Activated CD4-positive, alpha-beta T cell treated with anti-CD3 and anti-CD28 coated beads, Interleukin-2, amount 10 ng/mL, durations not matched to agents 24 days and 14 days (primary cell): ENCODE measurements at places on chromosomes 3 and 15.

- no peak for DNase-seq
These were observed 200.6 kb downstream of the GHSR start for GRCh38 chr3:172247525-172248274.

DNA sequence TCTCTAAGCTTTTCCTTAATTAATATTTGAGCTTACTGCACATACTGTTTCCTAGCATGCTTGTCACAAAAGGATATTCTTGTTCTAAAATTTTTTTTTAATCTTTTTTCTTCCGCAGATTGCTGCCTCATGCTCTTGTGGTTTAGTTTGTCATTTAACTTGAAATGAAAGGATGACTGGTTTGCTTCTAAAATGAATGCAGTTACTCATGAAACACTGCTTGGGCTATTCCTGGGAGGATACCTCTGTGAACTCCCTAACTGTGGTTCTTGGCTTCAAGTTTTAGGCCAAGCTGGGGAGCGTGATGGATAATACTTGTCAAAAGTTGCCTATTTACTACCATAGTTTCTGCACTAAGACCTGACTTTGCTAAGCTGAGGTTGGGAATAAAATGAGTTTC is 64.0 kb downstream of the USP13 start:
- DNase-seq = no peak

DNA sequence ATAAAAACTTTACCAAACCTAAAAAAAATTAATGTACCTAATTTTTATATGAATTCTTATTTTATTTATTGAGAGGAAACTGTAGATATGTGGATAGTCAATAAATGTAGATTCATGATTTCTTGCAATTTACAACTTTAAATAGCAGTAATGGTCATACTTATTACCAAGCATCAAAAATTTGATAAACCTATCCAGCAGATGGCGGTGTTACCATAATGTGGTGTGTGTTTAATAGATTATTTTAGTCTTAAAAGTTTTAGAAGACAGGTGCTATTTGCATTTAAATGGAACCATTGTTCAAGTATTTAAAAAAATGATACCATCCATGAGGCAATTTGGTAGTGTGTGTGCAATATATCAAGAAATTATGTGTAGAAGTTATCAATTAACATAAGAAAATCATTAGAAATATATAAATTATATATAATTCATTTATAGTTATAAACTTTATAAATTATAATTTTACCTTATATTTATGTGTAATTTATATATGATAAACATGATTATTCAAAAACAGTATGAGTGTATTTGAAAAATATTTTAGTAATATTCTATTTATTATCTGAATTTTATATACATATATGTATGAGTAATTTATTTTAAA is 176.0 kb upstream of the BCHE start:
- DNase-seq = no peak

DNA sequence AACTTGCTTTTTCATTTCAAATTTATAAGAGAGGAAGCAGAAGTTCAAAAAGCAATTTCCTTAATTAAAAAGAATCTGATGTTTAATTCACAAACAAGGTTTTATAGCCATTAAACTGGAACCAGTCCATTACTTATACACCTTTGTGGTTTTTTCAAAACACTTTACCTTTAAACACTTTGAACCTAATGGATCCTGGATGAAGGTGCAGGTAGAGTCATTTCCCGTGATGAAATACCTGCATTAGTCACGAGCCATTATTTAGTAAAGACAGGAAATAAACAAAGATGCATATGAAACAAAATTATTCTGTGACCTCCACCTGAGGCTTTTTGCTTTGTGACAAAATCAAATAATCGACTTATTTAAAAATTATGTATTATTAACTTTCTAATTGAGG is 341.7 kb upstream of the UBE2E2 start:
- DNase-seq = no peak

DNA sequence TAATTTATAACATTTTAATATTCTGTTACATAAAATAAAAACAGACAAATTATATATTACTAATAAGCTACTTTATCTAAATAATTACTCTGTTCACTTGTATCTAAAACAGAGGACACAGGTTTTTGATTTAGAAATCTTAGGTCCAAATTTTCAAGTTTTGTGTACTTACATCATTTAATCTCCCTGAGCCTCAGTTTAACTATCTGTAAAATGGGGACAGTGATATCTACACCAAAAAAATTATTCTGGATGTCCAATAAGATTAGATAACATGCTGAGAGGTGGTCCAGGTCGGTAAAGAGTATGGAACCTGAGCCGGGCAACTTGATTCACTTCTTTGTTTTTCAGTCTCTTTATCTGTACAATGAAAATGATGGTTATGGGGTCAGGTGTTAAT is 263.8 kb upstream of the CDIN1 start:
- DNase-seq = no peak

DNA sequence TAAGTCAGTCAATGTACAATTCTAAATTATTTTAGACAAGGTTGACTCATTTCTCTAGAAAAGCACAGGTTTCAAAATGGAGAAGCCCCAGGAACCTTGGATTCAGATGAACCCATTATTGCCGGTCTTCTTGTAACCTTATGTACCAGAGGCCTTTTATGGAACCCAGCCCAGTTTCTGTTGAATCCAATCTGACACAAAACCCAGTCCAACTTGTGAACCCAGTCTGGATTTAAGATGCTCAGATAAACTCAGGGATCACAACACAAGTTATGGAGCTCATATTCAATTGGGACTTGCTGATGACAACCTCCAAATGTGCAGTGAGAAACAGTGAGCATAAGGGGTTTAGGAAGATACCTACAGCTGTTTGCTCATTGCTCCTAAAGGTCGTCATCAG is 16.4 kb upstream of the B4GALT4 start:
- DNase-seq = no peak

GRCh38 chr3:137514853-137515252 is 249.3 kb upstream of the SOX14 start:
- no peak for DNase-seq

DNA sequence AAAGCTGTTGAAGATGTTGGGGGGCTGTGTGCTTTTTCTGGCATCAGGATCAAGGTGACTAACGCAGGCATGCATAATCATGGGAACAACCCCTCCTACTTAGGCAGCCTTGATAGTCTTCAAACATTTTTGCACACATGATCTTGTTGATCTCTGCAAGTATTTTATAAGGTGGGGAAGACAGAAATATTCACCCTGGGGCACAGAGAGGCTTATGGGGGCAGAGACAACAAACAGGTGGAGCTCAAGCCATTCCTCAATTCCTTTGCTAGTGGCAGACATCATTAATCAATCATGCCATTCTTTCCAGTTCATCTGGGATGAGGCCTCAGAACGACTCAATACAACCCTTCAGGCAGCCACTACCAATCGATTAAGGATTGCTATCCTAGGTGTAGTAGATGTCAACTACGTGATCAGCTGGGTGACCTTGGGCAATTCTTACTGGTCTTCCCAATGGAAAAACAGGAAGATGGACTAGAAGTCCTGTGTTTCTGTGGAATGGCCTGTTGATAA is 110.3 kb upstream of the SMAD3 start:
- no peak for DNase-seq

DNA sequence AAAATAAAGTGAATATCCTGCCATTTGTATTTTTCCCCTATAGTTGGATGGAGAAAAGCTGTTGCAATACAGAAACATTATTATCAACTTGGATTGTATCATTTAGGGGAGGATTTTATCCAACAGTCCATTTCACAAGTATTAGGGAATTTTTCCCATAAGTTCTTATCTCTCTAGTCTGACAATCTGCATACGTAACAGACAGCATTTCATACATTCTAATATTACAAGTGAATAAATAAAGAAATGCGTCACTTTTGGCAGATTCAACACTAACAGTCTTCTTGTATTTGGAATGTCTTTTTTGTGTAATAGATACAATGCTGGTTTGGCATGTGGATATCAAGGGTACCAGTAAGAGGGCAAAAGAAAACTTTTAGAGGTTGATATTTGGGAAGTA is 795.3 kb upstream of the ARRDC4 start:
- no peak for DNase-seq

DNA sequence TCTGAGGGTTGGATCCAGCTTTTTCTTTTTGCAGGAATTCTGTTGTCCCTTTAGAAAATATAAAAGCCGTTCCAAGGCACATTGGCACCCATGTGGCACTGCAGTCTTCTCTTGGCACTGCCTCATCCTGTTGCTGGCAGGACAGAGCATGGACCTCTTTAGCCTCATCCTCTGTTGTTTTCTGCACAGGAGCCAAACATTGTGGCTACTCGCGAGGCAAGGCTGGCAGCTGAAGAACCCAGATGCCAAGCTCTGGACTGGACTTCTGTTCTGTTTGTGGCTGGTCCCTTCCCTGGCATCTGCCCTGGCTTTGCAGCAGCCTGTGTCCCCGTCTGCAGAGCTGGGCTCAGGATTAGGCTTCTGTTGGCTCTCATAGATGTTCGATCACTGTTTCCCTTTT is 224.7 kb upstream of the TBC1D5 start:
- no peak for DNase-seq

- no peak for DNase-seq
These were observed 250.8 kb upstream of the THBS1 start for GRCh38 chr15:39330061-39330460.

DNA sequence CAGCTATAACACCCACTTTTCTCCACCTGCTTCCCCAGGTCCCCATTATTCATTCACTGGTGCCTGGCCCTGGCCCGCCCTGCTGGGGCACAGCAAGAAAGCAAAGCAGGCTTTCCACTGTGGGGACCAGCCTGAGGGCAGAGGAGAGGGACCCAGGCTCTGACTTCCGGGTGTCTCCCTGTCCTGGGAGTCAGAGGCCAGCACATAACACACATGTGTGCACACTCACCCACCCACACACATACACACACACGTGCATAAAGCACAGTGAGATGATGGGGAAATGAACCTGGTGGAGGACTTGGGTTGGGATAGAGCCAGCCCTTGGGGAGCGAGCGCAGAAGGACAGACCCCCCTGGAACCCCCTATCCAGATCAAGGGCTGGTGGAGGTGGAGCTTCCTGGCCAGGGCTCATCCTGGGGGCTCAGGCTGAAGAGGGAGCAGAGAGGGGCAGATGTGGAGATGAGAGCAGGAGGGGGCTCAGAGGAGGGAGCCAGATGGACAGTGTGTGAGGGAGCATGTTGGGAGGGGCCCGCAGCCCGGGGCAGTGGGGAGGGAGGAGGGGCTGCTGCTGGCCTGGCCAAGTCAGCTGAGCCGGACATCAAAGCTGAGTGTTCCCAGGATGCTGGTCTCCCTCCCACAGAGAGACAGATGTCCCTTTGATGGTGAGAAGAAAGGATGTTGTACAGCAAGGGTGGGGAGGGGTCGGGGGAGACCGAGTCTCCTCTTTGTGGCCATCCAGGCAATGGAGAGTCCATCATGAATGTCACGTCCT is 78.2 kb downstream of the LINGO1 start:
- DNase-seq = no peak

GRCh38 chr3:167941234-167941995 is 154.3 kb downstream of the GOLIM4 start:
- no peak for DNase-seq

GRCh38 chr15:77068633-77069032 is 2.3 kb downstream of the TSPAN3 start:
- DNase-seq = no peak

GRCh38 chr3:38521391-38521987 is 25.3 kb downstream of the EXOG start:
- DNase-seq = peak; percentile 87

DNA sequence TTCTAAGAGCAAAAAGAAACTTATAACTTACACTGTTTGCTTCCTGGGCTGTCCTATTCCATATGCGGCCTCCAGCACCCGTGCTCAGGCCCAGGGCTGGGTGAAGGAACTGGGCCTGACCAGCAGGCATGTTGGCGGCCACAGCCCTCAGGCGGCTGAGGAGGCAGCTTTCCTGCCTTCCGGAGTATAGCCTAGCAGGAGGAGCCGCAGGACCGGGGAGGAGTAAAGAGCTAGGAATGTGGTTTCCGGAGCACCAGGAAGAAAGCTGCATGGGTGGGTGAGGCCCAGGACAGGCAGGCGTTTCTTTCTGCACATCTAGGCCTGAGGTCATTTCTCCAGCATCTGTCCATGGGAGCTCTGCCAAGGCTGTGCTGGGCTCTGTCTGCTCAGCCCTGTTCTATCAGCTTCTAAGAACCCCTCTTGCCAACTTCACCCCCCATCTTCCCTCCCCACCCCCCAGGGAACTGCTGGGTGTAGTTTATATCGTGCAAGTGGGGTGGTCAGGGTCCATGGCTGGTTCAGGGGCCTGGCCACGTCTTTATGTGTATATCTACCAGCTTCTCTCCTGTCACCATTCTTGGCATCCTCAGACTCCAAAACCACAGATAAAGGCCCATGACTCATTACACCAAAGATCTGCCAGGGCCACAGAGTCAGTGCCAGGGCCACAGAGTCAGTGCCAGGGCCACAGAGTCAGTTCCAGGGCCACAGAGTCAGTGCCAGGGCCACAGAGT is 7.8 kb upstream of the KIF7 start:
- no peak for DNase-seq

DNA sequence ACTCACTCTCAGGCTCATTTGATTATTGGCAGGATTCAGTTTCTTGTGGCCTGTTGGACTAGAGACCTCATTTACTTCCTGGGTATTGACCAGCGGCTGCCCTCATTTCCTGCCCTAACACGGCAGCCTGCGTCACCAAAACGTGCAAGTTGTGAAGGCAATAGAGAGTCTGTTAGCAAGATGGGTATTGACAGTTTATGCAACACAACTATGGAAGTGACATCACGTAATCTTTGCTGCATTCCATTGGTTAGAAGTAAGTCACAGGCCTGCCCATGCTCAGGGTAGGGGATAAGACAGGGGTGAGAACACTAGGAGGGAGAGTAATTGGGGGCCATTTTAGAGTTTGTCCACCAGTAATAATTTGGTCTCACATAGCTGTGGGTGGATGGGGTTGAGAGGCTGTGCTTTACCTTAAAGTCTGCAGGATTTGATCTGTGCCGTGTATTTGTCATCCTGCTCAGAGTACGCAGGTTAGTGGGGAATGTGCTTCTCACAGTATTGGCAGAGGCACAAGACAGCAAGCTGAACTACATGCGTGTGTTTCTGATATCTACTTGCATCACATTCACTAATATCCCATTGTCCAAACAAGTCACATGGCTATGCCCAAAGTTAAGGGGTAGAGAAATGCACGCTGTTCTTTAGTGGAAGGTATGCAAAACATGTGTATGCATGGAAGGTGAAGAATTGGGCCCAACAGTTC is 83.3 kb downstream of the EDEM1 start:
- no peak for DNase-seq

DNA sequence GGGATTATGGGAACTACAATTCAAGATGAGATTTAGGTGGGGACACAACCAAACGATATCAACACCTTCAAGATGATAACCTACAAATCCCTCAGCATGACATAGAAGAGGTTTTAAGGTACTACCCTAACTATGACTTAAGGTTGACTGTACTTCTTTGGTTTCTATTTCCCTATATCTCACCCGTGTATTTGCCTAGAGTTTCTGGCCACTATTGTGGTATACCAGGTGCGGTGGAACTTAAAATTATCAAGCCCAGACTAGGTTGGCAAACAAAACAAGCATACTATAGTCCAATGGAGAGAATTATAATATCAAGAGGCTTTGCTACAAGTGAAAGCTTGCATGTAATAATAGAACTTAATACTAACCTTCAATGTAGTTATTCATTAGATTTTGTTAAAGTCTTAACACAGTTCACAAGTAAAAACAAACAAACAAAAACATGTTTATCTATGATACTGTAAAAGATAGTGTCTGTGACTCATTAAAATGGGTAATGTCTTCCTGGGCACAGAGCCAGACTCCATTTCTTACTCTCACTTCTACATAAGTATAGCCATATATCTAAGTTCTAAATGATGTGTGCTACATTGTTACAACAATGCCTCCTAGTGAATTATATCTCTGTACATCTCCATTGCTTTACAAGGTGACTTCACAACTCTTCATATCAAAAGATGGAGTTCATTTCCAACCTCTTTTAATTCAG is 479.1 kb downstream of the ZBBX start:
- no peak for DNase-seq

GRCh38 chr3:50319894-50320625 is 2.5 kb downstream of the HYAL2 start:
- DNase-seq = no peak
